ENCODE measurements at places on chromosomes 4 and X.

GRCh38 chrX:30150196-30150895, 65.0 kb upstream of the MAGEB2 start:
- H3K4me3 ChIP-seq = no peak overlapping the region
- DNase-seq = no peak
- H3K27ac ChIP-seq = no peak overlapping the region
- H3K27me3 ChIP-seq = no peaks in the 10 kb centered on the region

- no peak overlapping the region for H3K27ac ChIP-seq
- DNase-seq = no peak
- H3K4me3 ChIP-seq = no peak overlapping the region
- H3K36me3 ChIP-seq = peaks cover 6% of the 10 kb centered on the region
- no peaks in the 10 kb centered on the region for H3K27me3 ChIP-seq
Measured at GRCh38 chrX:68652326-68653170, 5.1 kb downstream of the STARD8 start.

DNA sequence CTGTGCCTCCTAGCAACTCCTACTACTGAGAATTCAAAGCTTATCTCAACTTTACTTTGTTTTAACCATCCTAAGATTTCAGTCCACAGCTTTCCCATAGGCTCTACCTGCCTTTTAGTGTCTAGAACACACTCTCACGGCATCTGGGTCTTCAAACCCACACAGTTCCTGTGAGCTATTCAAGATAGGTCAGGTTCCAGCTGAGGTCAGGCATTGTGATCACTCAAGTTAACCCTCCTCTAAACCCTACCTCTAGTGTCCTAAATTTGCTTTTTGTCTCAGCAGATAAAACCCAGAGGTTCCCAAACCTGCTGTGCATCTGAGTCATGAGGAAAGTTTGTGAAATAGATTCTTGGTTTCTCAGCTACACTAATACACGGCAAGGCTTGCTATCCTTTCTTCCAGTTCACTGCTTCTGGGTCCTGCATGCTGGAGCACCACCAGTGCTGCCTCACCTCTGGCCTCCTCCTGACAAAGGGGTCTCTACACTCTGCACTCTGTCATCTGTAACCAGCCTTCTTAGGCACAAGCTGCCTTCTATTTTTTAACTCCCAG, 324.6 kb upstream of the MAGEB2 start:
- no peaks in the 10 kb centered on the region for H3K27me3 ChIP-seq
- no peaks in the 10 kb centered on the region for H3K36me3 ChIP-seq
- DNase-seq = no peak
- no peaks in the 10 kb centered on the region for H3K4me1 ChIP-seq
- no peak overlapping the region for H3K27ac ChIP-seq

DNA sequence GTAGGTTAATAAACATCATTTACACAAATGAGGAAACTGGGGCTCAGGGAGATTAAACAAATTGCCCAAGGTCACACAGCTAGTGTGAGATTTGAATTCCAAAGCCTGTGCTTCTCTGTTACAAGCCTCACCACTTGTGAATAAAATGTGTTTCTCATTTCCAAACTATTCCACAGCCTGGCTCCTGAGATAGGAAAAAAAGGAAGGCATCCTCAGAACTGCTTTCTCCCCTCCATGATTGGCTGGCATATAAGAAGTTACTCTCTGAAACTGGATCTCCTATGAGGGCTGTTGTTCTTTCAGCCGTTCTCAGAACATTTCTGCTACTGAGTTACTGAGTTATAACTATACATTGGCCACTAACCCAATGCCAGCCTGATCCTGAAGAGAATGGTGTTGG, 237.9 kb downstream of the MAML3 start:
- H3K4me1 ChIP-seq = peaks cover 51% of the 10 kb centered on the region
- H3K27ac ChIP-seq = no peak overlapping the region
- no peaks in the 10 kb centered on the region for H3K27me3 ChIP-seq
- H3K36me3 ChIP-seq = no peaks in the 10 kb centered on the region
- H3K4me3 ChIP-seq = no peak overlapping the region
- no peak for DNase-seq
